Cortex of kidney (tissue), 1 donor: ENCODE measurements at places on chromosomes 16 and 17.

DNA sequence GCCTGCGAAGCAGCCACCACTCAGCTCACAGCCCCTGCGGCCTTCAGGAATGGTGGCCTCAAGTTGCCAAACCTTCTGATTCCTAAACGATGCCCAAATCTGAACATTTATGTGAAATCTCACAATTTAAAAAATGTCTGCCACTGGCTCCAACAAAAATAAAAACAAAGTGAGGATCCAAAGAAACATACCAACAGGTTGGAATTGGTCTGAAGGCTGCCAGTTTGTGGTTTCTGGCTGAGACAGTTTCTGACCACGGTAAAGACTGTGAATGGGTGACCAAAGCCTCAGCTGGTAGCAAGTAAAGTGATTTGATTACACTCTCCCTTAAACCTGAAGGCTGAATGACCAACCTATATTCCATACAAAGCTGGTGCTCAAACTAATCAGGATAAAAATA, 24.9 kb downstream of the LITAFD start:
- DNase-seq: no peak

GRCh38 chr17:81033535-81034167, 1.3 kb upstream of the BAIAP2 start:
- no peak for DNase-seq

DNA sequence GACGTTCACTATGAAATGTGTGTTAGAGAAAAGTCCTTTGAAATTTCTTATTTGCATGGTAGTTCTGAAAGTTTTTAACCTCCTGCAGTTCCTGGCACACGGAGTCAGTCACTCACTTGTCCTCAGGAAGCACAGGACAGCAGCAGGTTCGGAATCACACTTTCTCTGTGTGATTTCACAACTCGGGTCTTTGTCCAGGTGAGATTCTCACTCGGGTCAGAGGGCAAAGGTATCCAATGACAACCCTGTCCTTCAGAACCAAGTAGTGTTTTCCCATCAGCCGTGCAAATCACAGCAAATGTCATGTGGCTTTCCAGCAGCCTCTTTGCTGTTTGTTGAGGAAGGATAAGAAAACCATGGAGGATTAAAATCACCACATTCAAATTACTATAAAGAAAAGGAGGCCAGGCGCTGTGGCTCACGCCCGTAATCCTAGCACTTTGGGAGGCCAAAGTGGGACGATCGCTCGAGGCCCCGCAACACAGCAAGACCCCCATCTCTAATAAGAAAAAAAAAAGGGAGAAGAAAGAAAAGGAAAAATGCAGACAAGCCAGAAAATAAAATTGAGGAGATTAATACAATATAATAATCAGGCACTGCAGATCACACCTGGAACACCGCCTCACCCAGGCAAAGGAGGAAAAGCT, 22.0 kb downstream of the ADCY9 start:
- no peak for DNase-seq

DNA sequence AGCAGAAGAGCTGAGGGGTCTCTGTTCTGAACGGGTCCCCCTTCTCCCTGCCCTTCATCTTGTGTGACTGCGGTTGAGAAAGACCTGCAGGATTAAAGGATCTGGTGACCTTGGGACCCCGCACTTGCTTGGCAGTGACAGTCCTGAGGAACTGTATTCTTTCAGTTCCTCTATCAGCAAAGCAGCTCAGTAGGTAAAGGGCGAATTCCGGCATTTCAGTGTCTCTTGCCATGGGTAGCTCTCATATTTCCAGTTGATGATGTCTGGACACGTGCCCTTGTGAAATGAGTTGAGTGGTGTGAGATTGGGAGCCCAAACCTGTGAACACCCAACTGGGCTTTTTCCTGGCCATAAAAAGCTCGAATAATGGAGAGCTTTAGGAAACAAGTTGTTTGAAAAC, 135.7 kb downstream of the PRKCA start:
- DNase-seq: no peak

- no peak for DNase-seq
These were observed 65.9 kb downstream of the SPACA3 start for GRCh38 chr17:33057564-33057963.

DNA sequence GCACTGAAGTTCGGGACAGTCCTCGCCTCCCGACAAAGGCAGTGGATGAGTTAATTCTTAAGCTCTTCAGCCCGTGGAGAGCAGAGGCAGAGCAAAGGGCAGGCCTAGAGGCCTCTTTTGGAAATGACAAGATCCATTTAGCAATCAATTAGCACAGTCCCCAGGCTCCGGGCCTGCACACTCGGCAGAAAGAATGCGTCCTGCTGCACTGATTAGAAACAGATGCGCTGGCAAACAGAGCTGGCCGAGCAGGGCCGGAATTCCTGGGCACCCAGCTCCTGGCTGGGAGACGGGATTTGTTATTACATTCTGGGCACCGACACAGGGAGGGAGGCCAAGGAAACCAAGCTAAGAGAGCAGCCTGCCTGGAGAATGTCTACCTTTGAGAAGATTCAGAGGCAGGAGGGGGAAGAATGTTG, 162.9 kb downstream of the COPRS start:
- DNase-seq: no peak

GRCh38 chr17:6134721-6135120, 64.5 kb downstream of the WSCD1 start:
- no peak for DNase-seq
